NCI-H748 treated with DMSO at 0.1 percent for 48 hours (cell line): ENCODE measurements at places on chromosomes 6 and 20.

DNA sequence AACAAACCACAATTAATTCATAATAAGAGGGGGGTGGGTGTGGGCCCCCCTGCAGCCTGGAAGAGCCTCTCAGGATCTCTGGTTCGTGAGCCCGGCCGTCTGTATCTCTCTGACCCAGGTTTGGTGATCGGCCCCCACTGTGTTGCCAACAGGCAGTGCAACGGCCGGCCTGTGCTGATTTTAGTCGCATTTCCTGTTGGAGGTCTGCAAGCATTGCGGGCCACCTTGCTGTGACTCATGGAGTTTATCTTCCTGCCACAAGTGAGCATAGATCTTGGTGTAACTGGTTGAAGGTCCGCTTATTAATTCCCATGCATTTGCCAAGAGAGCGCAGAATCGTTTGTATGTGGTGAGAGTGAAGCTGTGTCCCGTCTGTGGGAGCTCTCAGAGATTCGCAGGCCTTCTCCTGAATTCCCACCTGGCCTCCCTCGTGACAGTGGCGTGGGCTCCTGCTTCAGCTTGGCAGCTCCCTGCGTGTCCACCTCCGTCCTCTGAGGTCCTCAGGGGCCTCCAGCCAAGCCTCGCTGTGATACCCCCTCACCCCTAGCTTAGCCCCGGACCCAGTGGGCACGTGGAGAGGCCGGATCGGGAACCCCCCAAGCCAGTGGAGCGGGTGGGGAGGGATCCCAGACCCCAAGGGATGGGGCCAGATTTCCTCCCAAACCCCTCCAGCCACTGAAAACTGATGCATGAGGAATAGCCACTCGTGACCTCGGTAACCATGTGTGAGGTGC, 269.8 kb downstream of the CDH4 start:
- no peak for DNase-seq

DNA sequence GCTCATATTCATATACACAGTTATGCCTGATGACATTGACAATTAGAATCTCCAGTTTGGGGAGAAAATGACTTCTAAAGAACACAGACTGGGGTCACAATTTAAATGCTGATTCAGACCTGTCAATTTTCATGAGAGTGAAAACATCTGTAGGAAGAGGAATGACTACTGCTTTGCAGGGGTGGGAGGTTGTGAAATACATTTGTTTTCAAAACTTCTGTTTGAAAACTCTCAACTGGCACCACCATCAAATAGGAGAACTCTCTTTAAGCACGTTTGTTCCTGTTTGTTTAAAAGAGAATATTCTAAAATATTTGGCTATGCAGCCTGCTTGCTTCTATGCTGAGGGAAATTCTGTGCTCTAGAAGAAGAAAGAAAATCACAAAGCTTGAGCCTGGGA, 50.8 kb upstream of the ADGRF5 start:
- DNase-seq, result no peak

GRCh38 chr20:58306421-58307261, 2.9 kb upstream of the RAB22A start:
- no peak for DNase-seq

DNA sequence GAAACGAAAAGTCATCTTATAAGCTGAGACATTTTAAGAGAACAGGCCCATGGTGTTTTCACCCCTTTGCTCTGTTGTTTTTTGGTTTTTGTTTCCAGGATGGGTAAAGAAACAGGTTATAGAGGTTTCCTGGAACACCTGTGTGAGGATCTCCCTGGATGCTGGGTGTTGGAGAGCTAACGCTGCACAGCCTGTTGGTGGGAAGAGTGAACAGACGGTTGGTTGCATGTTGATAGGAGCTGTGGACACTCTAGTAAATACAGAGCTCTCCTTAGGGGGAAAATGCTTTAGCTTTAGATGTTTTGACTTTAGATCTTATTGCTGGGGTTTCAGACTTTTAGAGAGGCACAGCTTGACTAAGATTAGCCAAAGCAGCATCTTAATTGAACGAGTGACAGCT, 235.2 kb downstream of the SOX4 start:
- no peak for DNase-seq

GRCh38 chr6:142478117-142478516, 176.3 kb downstream of the ADGRG6 start:
- no peak for DNase-seq

GRCh38 chr20:1720845-1721475, 63.4 kb upstream of the SIRPG start:
- DNase-seq, result no peak

GRCh38 chr6:134596191-134596590, 278.3 kb upstream of the SGK1 start:
- no peak for DNase-seq

DNA sequence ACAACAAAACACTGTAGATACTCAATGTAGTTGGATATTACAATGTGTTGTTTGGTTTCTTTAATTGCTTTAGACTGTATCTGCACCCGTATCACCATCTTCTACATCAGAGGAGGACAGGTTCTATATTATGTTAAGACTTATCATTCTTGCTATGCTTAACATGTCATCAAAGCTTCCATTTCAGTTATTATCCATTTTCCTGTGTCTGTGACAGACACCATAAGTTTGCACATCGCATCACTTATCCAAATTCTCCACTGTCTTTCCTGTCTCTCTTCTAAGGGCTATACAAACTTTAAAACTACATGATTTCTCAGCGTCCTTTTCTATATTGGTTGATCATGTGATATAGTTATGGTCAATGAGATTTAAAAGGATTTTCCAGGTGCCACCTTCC, 719.0 kb downstream of the TBC1D32 start:
- no peak for DNase-seq

DNA sequence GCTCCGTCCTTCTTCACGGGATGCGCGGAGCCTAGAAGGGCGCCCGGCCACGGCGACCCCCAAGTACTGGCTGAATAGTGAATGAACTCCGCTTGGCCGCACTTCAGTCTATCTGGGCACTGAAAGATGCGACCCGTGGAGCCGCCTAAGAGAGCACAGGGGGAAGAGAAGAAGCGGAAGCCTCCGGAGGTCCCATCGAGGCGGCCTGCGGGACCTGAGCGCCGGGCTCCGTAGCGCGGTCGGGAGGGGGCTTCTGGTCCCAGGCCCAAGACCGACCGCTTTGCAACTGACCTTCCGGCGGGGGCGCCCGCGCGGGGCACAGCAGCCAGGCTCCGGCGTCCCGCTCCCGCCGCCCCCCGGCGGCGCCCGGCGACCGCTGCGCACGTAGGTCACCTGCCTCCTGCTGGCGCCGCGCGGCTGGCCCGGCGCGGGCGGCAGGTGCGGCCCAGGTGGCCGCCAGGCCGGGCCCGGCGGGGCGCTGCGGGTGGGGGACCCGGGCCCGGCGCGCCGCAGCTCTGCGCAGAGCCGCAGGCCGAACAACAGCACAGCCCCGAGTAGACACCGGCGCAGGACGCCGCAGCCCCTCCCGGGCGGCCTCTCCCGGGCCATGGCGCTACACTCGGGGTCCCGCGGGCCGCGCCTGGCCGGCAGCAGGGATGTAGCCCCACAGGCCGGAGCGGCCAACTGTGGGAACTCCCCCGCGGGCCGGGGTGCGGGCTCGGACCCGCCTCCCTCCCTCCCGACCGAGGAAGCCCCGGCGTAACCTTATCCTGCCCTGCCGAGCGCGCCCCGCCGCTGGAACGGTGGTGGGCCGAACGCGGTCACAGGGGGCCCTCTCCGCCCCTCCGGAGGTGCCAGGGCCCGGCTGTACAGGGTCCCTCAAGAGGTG, at the start of gene METTL24:
Gene METTL24, minus strand, starts transcription at position 686 of the 889 bp plus-strand sequence. Its CDS starts 77 bp downstream, at position 609.
- peak; percentile 16 for DNase-seq

DNA sequence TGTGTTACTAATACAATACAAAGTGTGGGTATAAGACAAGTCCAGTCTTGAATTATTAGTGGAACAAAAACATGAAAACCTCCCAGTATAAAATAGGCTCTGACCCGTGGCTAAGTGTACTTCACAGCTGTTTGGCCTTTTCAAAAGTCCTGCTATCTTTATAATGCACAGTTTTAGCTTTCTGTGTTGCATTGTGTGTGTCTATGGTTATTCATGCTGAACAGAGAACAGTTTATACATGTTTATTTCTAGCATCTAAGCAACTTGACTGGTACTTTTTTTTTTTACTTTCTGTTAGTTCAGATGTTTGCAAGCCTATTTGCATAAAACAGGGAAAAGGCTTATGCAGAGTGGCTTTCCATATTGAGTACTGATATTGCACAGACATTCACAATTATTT, 119.2 kb upstream of the CCN2 start:
- no peak for DNase-seq

DNA sequence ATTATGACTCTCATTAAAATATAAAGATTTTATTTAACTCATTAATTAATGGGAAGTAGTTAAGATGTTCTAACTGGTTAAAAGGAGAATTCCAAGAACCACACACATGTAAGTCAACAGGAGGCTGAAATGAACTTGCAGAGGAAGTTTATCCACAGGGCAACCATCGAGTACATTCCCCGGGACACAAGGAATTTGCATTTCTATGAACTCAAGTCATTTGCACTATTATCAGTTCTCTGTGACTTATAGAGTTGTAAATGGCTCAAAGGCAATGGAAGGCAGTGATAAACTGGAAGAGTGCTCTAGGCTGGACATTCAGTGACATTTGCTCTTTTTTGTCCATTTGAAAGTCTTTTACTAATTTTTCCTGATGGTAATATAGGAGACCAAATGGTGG, 97.4 kb downstream of the SNX5 start:
- DNase-seq, result no peak

GRCh38 chr6:133312006-133312405, 70.8 kb downstream of the EYA4 start:
- DNase-seq, result no peak

DNA sequence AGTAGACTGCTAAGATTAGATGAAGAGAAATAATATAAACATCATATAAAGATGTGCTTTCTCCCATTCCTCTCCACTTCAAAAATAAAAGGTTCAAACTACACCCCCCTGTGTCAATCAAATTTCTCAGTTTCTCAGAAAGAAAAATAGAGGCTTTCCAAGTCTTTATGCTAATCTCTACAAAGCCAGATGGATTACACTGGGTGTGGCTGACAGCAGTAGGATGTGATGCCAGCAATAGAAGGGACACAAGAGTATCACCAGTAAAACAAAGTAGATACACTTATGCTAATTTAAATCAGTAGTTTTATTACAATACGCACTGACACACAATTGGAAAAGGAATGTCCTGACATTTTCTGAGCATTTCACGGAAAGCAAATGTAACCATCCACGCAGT, 353.4 kb downstream of the RNGTT start:
- DNase-seq, result no peak

DNA sequence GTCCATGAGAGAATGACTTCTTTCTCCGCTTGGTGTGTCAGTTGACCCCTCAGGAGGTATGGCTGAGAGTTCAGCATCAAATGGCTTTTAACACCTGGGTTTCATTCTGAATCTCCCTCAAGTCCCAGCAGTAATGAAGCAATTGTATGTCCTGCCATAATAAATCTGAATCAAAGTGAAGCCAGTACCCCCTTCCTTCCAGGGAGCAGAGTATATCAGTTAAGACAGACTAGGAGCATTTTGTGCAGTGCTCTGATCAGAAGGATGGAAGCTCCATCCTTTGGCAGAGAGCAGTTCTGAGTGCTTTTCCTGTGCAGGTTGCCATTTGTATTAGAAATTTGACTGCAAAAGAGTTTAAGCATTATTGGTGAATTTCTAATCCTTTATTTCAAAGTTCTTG, 46.9 kb upstream of the SPACA1 start:
- no peak for DNase-seq

DNA sequence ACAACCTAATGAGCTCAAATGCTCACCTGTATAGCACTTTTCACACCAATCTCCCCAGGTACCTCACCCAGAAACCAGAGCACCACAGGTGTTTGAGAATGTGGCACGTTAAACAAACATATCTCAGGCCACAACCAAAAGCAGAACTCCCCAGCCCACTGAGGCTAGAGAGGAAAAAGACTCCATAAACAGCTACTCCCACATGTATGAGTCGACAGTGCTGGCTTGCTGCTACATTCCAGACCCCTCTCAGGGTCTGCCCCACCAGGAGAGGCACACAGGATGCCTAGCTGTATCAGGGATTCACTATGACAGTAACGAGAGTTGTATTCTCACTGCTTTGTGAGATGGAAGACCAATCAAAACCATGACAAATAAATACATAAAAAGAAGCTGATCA, 242.6 kb upstream of the ARID1B start:
- no peak for DNase-seq

DNA sequence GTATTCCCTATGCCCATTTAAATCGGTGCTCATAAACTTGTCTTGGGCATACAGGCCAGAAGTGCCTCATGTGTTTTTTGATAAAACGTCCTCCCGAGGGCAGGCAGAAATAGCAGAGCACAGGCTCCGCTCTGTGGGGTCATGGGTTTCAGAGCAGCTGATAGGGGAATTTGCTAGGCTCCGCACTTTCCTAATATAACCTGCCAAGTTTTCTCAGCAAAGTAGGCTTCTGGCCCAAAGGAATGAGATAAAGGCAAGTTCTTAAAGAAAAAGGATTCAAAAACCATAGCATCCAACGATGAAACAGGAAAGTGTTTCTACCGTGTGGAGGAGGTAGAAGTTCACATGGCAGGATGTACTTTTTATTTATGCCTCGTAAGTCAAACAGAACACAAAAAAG, 69.8 kb upstream of the RALGAPA2 start:
- DNase-seq, result no peak

GRCh38 chr6:55208478-55209458, 34.5 kb downstream of the HCRTR2 start:
- DNase-seq, result no peak

- no peak for DNase-seq
These were observed 90.7 kb downstream of the CEP57L1 start for GRCh38 chr6:109186012-109186411.

GRCh38 chr6:73285674-73286283, 22.8 kb upstream of the KHDC1 start:
- no peak for DNase-seq

GRCh38 chr6:21744331-21744730, 150.8 kb downstream of the SOX4 start:
- DNase-seq, result no peak

DNA sequence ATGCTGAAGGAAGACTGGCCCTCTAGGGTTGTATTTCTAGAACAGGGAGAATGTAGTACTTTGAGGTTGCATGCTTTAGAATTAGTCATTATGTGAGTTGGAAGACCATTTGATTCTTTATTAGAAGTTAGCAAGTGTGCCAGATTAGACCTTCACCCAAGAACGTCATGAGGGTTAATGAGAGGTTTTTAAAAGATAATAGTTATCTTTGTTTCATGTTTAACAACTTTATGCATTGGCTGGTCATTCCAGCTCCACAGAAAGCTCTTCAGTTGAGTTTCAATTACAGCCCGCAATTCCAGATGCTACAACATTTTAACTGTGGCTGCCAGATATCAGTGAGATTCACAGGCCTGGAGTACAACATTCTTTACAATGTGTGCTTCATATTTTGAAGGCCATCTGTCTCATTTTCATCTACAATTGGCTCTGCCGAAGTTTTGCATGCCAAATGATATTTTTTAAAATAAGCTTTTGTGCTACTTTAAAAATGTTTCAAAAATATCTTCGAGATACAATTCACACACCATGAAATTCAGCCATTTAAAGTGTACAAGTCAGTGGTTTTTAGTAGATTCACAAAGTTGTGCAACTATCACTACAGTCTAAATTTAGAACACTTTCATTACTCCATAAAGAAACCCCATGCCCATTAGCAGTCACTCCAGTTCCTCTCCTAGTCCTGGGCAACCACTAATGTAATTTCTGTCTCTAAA, 61.1 kb upstream of the FBXO30 start:
- DNase-seq, result no peak
